ENCODE measurements at places on chromosomes 5 and 9. TPM values are rescaled to one million over a fixed set of nuclear protein-coding genes. Genes with fewer than 3 reads are reported as not detected.

The IFNK gene
- not detected for total RNA-seq

The UAP1L1 gene
- 44.1 TPM for total RNA-seq

DNA sequence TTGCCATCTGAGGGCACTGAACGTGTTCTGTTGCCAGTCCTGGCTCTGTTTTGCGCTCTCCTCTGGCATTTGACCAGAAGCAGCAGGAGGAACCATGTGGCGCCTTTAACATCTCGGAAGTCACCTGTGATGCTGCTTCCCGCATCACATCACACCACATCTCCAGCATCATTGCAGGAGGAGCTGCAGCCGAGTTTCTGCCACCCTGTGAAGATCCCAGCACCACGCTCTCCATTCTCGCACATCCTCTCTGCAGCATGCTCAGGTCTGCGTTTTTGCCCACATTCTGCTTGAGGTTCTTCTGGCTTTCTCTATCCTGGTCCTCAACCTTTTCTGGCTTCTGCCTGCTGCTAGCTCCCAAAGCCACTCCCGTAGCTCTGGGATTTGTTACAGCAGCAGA lies 11.0 kb upstream of the IRX4 start:
- DNase-seq: no peak

DNA sequence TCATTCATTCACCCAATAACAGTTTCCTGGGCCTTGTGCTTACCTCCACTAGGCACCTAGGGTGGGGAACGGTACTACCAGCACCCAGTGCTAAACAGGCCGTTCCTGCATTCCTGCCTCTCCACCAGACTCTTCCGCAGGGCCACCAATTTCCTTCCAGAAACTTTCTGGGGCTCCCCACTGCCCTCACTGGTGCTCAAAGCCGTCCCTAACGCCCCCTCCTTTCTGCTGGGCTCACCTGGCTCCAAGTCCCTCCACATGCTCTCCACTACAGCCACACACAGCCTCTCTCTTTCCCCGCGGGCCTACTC lies 1.4 kb downstream of the PHF19 start:
- DNase-seq: no peak

The NRARP gene
- 1.7 TPM for total RNA-seq

DNA sequence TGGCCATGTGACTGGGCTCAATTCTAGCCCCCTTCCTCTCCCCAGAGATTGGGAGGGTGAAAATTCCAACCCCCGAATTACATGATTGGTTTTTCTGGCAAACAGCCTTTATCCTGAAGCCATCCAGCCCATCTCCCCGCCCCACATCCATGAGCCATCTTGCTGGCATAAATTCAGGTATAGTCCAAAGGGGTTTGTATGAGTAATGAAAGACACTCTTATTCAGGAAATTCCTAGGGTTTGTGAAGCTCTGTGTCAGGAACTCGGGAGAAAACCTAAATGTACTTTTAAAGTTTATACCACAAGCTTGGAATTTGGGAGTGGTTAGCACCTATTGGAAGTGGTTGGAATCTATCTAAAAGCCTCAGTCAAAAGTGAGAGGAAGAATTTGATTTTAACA lies 80.6 kb upstream of the SIMC1 start:
- no peak for DNase-seq

The PHF24 gene
- not detected for total RNA-seq

- DNase-seq: no peak
Observed at GRCh38 chr5:32283539-32284377, 29.0 kb downstream of the MTMR12 start.

DNA sequence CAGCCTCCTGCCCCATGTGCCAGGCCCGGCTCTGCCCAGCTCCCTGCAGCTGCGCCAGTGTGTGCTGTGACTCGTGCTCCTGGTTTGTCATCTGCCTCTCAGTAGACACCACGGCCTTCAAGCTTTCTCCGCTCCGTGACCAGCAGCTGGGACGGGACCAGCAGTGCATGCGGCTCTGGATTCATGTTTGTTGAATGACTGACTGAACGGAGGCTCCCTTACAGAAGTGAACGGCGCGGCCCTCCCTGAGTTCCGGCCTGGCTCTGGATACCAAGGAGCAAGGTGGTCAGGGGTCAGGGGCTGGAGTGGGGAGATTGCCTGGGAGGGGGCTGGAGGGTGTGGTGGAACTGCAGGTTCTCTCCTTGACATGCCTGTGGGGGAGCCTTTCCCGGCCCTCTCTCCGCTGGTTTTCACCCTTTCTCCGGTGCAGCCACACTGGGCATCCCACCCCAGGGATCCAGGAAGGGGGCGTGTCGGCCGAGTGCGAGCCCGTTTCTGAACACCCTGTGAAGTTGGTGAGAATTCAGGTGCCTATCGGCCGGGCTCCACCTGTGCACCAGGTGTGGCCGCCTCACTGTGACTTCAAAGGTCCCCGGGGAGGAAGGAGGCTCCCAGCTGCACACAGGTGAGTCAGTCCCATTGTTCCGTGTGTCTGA lies 11.1 kb upstream of the CEP72 start:
- no peak for DNase-seq

- no peak for DNase-seq
Observed at GRCh38 chr5:54175-54730, 37.7 kb upstream of the PLEKHG4B start.

DNA sequence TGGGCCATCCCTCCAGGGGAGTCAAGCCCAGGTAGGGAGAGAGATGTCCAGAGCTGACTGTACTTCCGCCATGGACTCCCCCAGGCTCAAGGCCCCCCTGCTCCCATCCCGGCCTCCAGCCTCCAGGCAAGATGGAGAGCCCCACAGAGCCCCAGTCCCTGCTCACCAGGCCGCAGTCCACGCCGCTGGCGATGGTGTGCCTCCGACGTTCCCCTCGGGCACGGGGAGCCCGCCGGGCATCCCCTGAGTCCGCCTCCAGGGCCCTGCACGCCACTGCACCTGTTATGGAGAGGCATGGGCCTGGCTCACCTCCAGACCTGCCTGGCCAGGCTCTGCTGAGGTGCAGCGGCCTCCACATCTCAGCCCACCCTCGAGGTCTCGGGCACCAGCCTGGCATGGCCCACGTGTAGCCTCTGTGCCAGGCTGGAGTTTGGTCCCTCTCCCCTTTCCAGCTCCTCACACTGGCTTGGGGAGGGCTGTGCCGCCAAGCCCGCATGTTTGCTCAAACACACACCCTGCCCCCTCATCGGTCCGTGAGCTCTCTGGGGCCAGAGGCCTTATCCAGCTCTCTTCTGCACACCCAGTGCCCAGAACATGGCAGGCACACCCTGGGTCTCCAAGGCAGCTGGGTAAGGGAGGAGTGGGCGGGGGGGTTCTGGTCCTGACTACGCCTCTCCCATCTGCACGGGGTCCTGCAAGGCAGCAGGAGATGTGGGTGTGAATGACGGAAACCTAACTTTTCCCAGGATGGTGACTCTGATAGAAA lies 4.1 kb downstream of the SAPCD2 start:
- DNase-seq: no peak

DNA sequence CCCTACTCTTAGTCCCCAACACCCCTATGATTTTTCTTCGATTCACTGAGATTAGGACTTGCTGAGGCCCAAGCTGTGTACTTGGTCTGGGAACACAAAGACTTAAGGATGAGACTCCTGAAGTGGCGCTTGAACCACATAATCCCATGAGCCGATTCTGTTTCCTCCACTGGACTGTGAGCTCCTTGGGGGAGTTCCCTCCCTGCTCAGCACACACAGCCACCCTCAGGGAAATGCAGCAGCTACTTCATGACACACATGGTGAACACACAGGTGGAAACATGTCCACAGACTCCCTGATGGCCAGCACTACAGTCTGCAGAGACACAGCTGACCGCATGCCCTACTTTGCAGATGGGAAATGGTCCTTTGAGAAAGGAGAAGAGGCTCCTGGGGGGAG lies 101.1 kb downstream of the C5orf15 start:
- DNase-seq: no peak

The GPR151 gene
- not detected for total RNA-seq

- DNase-seq: no peak
Observed at GRCh38 chr5:97548739-97549080, 365.7 kb upstream of the RIOK2 start.

The NR2F1-AS1 gene
- total RNA-seq: not detected

DNA sequence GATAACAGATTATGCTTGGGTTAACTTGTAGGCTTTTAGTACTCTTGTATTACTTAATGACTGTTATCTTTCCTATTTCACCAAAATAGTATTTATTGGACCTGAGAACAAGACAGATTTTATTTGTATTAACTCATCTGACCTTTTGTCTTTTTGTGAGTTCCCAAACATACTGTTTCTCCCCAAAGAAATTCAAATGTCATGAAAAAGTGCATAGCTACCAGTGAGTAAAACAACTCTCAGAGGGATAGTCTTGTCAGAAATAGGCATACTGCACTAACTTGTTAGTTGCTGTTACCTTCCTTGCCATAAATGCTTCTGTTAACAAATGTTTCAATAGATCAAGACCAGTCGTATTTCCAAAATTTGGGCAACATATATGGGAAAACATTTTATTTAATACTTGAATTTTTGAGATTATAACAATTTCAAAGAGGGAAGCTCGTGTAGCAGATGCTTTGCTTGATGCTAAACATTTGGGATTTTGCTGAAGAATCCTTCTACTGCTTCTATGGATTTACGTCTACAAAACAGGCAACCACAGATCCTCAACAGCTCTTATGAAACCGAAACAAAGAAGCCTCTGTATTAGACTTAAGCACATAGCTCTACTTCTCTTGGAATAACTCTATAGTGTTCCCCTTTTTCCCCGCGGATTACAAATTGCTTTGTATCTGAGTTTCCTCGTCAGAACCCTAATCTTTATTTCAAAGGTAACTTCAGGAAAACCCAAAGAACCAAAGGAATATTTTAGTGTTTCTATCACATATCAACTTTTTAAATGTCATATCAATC lies 248.8 kb downstream of the MCTP1 start:
- no peak for DNase-seq

The FOXD4L4 gene
- 0.55 TPM for total RNA-seq

The GRIA1 gene
- not detected for total RNA-seq

- DNase-seq: no peak
Observed at GRCh38 chr9:137788561-137789294, 88.9 kb upstream of the CACNA1B start.

- peak; percentile 30 for DNase-seq
Observed at GRCh38 chr9:119961774-119962424, 592.7 kb upstream of the BRINP1 start.

DNA sequence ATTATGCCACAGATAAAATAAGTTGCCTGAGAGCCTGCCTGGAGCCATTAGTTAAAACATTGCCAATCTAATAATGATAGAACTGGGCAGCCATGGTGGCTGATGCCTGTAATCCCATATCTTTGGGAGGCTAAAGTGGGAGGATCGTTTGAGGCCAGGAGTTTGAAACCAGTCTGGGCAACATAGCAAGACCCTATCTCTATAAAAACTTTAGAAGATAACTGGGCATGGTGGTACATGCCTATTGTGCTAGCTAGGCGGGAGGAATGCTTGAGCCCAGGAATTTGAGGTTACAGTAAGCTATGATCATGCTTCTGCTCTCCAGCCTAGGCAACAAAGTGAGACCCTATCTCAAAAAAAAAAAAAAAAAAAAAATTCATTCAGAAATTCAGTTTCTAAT lies 52.6 kb downstream of the RAI14 start:
- DNase-seq: no peak

DNA sequence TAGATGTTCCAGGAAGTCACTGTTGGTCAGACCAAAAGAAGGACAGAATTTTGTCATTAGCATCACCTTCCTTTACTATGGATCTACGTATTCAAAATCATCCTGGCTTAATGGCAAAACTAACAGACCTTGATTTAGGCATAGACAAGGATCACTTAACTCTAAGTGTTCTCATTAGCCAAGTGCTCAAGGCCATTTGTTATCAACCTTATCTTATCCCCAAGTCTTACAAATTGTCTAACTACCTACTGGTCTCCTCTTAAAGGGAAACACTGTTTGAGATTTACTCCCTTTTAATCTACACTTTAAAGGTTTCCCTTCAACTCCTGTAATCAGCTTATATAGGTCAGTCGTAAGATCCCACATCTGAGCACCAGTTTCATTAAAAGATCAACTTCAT lies 1197.5 kb upstream of the C9orf72 start:
- DNase-seq: no peak

DNA sequence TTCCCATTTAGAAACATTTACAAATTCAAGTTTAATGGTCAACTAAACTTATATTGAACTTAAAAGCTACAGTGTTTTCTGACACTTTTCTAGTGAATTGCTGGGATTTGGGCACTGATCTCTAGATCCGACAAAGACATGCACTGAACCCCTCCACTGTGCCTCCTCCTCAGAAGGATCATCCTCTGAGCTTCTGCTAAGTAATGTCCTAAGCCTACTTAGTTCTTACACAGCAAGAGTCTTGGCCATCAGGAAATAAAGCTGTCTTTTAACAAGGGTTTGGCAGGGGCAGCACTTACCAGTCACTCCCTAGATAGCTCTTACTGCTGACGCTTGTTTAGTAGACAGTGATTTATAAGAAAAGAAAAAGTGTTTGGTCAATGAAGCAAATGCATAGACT lies 50.5 kb downstream of the FAM81B start:
- DNase-seq: no peak

The SPINK4 gene
- not detected for total RNA-seq

The PCDHB11 gene
- not detected for total RNA-seq

The ZNF454 gene
- not detected for total RNA-seq

The PLAC8L1 gene
- not detected for total RNA-seq

The SLCO4C1 gene
- 0.42 TPM for total RNA-seq

- DNase-seq: no peak
Observed at GRCh38 chr5:40606077-40606765, 73.5 kb upstream of the PTGER4 start.

GRCh38 chr5:35134278-35135030 lies 86.7 kb upstream of the AGXT2 start:
- no peak for DNase-seq

- no peak for DNase-seq
Observed at GRCh38 chr5:176678584-176678983, 31.3 kb downstream of the TSPAN17 start.

GRCh38 chr9:2489838-2490314 lies 131.7 kb upstream of the VLDLR start:
- no peak for DNase-seq

GRCh38 chr5:31083364-31083763 lies 110.1 kb upstream of the CDH6 start:
- DNase-seq: no peak

- no peak for DNase-seq
Observed at GRCh38 chr9:4196376-4196775, 103.5 kb downstream of the GLIS3 start.

DNA sequence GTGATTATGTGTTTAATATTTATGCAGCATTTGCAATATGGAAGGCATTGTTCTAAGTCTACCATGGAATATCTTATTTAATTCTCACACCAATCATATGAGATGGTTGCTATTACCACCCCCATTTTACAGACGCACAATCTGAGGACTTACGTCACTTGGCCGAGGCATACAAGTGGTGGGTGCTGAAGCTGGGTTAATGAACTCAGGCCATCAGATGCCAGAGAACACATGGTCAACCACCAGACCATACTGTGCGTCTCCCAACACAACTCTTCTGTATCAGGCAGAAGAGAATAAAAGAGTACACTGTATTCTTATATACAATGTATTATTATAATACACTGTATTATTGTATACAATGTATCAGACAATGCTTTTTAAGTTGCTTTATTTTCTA lies 59.5 kb downstream of the ZNF366 start:
- DNase-seq: no peak
